NCI-H524 treated with DMSO at 0.1 percent for 48 hours (cell line): ENCODE measurements at places on chromosomes 11 and 22.
A peak's percentile ranks its signal among the peaks of the same experiment; 100 is the strongest.

GRCh38 chr11:115630214-115630613, 126.0 kb upstream of the CADM1 start:
- DNase-seq, result no peak

DNA sequence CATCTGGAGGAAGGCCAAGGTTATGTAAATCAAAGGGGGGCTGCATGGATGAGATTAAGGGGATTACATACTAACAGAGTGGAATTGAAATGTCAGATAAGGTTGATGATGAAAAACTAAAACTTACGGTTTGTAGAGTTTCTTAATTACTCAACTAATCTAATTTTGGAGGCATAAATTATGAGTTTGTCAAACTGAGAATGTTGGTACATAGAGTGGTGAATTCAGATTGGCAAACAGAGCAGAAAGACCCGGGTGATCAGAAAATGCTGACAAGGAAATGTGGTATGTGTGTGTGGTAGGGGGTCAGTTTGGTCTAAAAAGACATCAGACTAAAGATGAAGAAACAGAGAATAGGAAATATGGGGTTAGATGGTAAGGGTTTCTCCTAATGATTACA, 11.0 kb downstream of the MS4A6E start:
- DNase-seq, result no peak

DNA sequence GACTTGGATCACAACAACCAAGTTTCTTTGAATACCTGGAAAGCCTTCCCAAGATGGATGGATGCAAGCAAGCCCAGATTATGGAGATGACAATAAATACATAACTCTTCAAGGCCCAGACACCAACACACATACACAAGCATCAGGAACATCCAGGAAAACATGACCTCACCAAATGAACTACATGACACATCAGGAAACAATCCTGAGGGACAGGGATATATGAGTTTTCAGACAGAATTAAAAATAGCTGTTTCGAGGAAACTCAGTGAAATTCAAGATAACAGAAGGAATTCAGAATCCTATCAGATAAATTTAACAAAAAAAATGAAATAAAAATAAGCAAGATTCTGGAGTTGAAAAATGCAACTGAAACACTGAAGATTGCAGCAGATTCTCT, 659.4 kb downstream of the METTL15 start:
- DNase-seq, result no peak

DNA sequence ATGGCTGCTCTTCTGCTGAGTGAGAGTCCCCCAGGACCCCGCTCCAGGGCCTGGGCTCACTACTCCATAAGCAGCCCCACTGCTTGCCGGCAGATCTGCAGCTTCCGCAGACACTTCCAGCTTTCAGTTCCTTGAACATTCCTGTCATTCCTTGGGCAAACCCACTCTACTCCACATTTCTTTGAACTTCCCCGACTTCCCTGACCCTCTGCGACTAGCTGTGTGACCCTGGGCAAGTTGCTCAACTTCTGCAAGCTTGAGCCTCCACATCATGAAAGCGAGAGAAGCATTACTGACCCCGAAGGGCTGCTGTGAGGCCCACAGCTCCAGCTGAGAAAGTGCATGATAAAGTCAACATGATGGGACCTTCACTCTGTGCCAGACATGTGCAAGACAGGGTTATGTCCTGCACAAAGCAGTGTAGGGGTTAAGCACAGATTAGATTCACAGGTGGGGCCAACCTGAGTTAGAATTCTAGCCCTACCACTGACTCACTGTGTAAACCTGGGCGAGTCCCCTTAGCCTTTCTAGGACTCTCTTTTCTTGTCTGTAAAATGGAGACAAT, 51.8 kb downstream of the THAP12 start:
- no peak for DNase-seq

DNA sequence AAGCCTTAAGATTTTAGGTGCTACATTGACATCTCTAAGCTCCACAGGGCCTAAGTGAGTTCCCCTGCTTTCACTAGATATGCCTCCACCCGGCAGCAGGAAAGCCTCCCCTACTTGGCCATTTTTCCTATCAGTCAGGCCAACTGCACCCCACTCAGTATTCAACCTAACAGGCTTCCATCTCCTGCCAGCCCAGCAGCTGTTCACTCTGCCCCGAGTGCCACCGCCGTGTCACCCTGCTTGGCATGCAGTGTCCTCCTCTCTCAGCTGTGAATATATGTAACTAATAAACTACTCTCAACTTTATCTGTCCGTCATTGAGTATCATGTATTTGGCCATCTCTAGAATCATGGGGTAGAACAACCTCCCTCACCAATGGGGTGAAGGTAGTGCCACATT, 9.0 kb upstream of the OR6M1 start:
- no peak for DNase-seq

DNA sequence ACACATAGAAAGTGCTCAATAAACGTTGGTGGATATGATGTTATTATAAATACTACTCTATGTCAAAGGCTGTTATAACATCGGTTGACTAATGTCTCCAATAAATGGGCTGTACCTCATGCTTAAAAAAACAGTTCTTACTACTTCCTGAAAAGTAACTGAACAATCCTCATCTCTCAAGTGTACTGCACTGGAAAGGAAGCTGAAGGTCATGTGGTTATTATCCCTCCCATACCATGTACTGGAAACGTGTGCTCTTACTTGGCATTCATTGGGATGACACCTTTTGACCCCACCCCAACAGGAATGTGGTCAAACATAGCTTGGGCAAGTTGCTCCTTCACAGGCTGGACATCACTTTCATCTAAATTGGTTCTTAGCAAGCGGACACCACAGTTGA, 10.6 kb downstream of the RTCB start:
- no peak for DNase-seq

- DNase-seq, result no peak
Observed at GRCh38 chr11:22922672-22923071, 62.4 kb upstream of the CCDC179 start.

GRCh38 chr11:121613724-121614123, 161.0 kb upstream of the SORL1-AS1 start:
- no peak for DNase-seq

DNA sequence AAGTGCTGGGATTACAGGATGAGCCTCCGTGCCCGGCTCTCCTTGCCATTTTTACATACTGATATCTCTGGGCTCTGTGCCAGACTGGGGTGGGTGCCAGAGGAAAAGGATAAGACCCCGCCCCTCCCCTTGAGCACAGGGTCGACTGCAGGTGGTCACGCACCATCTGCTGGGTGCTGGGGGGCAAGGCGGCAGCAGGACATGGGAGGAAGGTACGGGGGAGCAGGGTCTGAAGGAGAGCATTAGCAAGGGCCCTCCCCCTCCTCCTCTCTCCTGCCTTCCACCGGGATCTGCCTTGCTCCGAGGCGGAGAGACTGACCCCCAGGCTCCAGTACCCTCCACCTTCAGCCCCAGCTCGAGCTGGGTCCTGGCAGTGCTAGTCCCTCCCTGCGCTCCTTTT, 9.7 kb upstream of the PGA3 start:
- DNase-seq, result peak; percentile 71

DNA sequence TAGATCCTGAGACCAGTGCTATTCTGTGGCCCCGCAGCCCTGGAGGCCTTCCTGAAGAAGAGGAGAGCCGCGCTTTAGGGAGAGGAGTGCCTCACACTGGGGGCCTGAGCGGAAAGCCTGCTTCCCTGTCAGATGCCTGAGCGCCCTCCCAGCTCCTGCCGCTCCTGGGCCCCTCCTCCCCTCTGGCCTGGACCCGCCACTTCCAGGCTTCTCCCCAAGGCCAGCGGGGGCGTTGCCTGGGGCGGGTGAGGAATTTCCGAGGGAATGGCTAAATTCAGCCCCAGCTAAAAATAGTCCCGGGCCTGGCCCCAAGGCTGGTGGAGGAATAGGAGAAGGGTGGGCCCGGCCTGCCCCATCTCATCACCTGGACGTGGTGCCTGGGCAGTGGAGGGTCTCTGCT, 15.4 kb downstream of the ARHGEF17 start:
- no peak for DNase-seq

GRCh38 chr22:48793949-48794348, 1033.7 kb downstream of the BRD1 start:
- DNase-seq, result no peak

GRCh38 chr11:80700386-80700785, 1259.6 kb upstream of the TENM4 start:
- no peak for DNase-seq

DNA sequence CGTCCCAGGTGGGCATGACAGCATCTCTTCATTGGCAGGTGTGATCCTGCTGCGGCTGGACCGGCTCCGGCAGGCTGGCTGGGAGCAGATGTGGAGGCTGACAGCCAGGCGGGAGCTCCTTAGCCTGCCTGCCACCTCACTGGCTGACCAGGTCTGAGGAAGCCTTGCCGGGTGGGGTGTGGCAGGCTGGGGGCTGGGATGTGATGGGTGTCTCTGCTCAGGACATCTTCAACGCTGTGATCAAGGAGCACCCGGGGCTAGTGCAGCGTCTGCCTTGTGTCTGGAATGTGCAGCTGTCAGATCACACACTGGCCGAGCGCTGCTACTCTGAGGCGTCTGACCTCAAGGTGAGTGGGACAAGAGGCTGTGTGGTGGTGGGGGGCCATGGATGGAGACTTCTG, 3.5 kb downstream of the LARGE2 start:
- DNase-seq, result no peak

GRCh38 chr11:116651098-116651736, 121.6 kb downstream of the BUD13 start:
- no peak for DNase-seq

- DNase-seq, result no peak
Observed at GRCh38 chr11:610146-610801, 5.5 kb downstream of the IRF7 start.

GRCh38 chr11:130171534-130171933, 12.0 kb downstream of the ST14 start:
- DNase-seq, result no peak

DNA sequence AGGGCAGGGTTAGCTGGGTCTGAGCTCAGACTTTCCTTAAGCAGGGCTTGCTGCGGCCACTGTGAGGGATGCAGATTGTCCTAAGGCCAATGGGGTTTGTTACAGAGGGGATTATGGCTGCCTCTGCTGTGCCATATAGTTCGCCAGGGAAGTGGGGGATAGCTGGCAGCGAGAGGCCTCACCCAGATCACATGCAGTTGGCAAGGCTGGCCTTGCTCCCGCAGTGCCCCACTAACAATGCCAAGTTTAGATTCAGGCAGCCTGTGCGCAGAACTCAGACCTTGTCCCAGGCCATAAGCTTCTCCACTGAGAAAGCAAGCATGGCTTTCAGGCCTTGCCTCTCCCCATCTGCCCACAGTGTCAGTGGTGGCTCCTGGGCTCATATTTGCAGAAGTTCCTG, 4.7 kb upstream of the APOL2 start:
- DNase-seq, result no peak

DNA sequence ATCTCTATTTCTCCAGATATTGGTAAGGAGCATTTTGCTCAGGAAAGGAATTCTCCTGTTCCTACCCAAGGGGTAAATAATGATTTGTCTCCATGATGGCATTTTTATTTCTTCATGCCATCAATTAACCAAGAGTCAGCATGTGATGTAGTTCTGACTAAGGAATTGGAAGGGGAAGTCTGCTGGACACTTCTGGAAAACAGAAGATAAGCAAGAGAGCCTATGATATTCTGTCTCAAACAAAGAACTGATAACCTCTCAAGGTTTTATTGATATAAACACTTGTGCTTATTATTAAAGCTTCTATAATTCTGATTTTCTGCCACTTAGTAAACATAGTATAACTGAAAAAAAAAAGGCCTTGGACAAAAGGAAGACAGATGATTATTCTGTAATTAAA, 673.0 kb upstream of the CHORDC1 start:
- no peak for DNase-seq

- DNase-seq, result no peak
Observed at GRCh38 chr11:28726432-28726831, 618.2 kb downstream of the METTL15 start.

DNA sequence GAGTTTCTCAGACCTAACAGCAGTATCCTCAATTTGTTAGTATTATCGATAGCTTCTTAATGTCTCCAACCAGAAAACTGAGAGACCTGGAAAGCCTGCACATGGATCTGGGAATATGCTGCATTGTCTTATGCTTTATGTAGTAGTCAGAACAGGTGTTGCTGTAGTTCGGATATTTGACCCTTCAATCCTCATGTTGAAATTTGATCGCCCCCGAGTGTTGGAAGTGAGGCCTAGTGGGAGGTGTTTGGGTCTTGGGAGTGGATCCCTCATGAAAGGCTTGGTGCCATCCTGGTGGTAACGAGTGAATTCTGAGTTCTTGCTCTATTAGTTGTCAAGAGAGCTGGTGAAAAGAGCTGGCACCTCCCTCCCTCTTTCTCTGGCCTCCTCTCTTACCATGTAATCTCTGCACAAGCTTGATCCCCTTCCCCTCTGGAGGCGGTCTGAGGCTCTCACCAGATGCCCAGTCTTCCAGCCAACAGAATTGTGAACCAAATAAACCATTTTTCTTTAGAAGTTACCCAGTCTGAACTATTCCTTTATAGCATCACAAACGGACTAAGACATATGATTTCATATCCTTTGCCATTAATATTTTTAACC, 227.1 kb downstream of the DDX10 start:
- no peak for DNase-seq

GRCh38 chr22:23385678-23386631, 194.1 kb downstream of the IGLL1 start:
- no peak for DNase-seq

GRCh38 chr22:21741790-21742189, 6.2 kb upstream of the YPEL1 start:
- no peak for DNase-seq

DNA sequence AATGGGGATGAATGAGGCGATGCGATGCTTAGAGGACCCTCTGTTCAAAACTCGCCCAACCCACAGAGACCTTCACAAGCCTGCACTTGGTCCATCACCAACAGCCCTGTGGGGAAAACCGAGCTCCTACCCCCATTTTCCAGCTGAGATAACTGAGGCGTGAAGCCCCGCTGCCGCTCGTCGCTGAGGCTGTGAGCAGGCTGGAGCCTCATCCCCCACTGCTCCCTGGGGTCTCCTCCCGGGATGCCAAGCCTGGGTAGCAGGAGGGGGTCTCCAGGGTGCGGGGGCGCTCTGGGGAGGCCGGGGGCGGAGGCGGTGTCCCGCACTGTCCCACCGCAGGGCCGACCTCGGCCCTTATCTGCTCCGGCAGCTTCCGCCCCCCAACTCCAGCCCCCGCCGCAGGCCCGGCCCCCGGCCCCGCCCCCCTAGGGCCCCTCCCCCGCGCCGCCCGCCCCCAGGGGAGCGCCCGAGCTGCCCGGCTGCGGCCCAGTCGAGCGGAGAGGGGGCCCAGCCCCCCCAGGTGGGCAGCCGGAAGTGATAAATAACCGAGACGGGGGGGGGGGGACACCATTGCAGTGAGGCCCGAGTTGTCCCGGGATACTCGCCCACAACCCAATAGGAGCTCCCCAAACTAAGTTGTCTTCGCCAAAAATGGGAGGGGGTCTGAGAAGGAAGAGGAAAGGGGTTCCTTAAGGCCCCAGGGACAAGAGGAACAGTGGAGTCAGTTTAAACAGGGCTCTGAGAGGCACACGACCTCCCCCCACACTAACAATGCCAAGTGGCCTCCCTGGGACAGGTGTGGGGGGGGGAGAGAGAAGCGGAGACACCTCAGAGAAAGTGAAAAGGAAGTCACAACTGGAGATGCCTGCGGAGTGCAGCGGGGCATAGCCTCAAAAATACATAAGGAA, 8.3 kb upstream of the SLC39A13 start:
- DNase-seq, result no peak
